ENCODE measurements at places on chromosomes 2 and 18. TPM values are rescaled to one million over a fixed set of nuclear protein-coding genes. Genes with fewer than 3 reads are reported as not detected.

The AQP12A gene
- not detected for total RNA-seq

The DNAJC5G gene
- total RNA-seq: not detected

The ABCG5 gene
- total RNA-seq: not detected

The VAMP8 gene
- 147 TPM for total RNA-seq

The ABCB11 gene
- 0.05 TPM for total RNA-seq

The GAREM1 gene
- total RNA-seq: 0.15 TPM

The EFR3B gene
- total RNA-seq: 0.07 TPM

The ERBB4 gene
- not detected for total RNA-seq

The ANKRD53 gene
- not detected for total RNA-seq

The CROCC2 gene
- total RNA-seq: not detected

The SERPINB13 gene
- total RNA-seq: not detected

The PID1 gene
- total RNA-seq: not detected

The C2orf80 gene
- total RNA-seq: not detected

The MALL gene
- not detected for total RNA-seq

The PELI1 gene
- 55.6 TPM for total RNA-seq

The ASIC4 gene
- total RNA-seq: not detected

The C1QL2 gene
- not detected for total RNA-seq

The RAPH1 gene
- 2.4 TPM for total RNA-seq

The GKN1 gene
- not detected for total RNA-seq

The SERPINB4 gene
- total RNA-seq: not detected

The PIGN gene
- total RNA-seq: 28.0 TPM

The NOL4 gene
- total RNA-seq: not detected

The OBSL1 gene
- total RNA-seq: 0.25 TPM

The CRACDL gene
- 1.2 TPM for total RNA-seq

The POMC gene
- total RNA-seq: 3.4 TPM

The GNAL gene
- 3.6 TPM for total RNA-seq

The CKAP2L gene
- total RNA-seq: 38.4 TPM

The COL3A1 gene
- not detected for total RNA-seq

The SNORC gene
- total RNA-seq: 1.2 TPM

The ALPG gene
- total RNA-seq: not detected

The BCL2 gene
- 141 TPM for total RNA-seq

The HAAO gene
- total RNA-seq: 0.80 TPM

The GALR1 gene
- total RNA-seq: not detected

All from T-helper 1 cell treated with Interleukin-12 subunit alpha and Interleukin-12 subunit beta and Interleukin-4 antibody, amounts not matched to agents 30 ng/mL and 1 ng/mL, for 36 hours (primary cell).